ENCODE measurements at places on chromosomes 12 and 14.

GRCh38 chr12:96015672-96016071, 19.5 kb upstream of the HAL start:
- DNase-seq = peak; percentile 21

- no peak for DNase-seq
These were observed 59.9 kb downstream of the DUSP16 start for GRCh38 chr12:12502815-12503151.

GRCh38 chr12:132255642-132256041, 73.7 kb downstream of the GALNT9 start:
- DNase-seq = no peak

GRCh38 chr12:30706476-30706875, 10.8 kb upstream of the IPO8 start:
- DNase-seq = no peak

DNA sequence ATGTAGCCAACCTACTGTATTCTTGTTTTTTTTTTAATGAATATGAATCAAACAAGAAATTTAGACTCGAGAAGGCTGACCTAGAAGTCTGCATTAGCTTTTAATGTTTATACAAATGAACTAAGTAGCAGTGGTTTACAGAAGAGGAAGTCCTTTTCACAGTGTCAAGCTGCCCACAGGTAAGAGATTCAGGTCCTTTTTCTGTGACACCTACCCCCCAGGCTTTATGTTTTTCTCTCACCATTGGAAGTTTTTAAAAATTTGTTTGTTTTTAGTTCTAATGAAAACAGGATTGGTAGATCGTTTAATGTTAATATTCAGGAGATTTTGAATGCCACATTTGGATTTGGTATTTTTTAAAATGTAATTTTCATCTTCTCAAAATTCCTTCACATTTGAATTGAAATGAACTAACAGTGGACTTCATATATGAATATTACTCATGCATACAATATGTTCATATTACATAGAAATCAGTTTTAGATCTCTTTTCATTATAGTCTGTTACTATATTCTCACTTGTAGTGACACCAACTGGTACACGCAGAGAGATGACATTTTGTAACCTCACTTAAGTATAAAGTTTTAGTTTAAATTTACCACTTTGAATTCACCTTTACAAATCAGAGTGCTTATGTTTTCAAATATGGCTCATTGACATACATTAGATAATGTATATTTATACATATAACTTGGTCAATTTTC, 29.7 kb downstream of the ATF7IP start:
- DNase-seq = no peak

DNA sequence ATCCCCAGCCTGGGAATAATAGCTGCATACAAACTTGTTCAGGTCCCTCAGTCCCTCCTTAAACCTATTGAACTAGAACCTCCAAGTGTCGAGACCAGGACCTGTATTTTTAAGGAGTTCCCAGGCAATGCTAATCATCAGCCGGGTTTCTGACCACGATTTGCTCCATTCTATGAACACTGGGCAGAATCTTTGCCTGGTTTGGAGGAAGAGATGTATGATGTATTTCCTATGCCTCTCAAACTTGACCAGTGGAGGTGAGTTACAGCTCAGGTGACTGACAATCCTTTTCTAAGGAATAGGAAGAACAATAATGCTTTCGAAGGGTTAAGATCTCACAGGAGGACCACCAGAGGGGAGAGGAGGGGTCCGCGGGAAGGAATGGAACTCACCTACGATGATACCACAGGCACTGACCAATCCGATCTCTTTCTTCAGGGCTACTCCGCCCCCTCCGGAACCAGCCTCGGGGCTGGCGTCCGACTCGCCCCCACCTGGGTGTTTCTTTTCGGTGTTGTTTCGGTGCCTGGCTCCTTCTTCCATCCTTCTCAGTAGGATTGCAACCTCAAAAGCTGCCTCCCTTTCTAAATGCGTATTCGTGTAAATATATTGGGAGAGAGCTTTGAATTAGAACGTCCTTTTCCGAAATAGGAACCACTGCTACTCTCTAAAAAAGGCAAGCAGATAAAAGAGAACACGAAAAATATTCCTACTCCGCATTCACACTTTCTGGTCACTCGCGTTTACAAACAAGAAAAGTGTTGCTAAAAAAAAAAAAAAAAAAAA, 895 bp downstream of the SLC7A8 start:
- DNase-seq = peak; percentile 55

GRCh38 chr14:76547831-76548230, 171.9 kb downstream of the ESRRB start:
- no peak for DNase-seq

- DNase-seq = no peak
These were observed 25.1 kb downstream of the SENP1 start for GRCh38 chr12:48080821-48081220.

- peak; percentile 44 for DNase-seq
These were observed 541 bp downstream of the GOLT1B start for GRCh38 chr12:21502164-21502496.

DNA sequence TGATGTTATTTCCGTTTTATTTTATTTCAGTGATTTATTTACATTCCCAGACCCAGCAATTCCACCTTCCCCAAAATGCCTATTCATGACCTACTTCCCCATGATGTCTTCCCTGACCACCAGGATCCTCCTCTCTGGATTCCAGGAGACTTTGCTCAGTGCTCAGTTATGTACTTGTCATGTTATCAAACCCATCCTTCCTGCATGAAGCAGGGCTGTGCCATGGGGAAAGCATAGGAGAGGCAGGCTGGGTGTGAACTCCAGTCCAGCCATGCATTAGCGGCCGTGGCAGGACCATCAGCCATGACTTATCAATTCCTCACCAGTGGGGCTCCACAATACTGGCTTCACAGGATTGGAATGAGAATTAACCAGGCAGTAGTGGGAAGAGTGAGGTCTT, 57.8 kb downstream of the B4GALNT3 start:
- no peak for DNase-seq

DNA sequence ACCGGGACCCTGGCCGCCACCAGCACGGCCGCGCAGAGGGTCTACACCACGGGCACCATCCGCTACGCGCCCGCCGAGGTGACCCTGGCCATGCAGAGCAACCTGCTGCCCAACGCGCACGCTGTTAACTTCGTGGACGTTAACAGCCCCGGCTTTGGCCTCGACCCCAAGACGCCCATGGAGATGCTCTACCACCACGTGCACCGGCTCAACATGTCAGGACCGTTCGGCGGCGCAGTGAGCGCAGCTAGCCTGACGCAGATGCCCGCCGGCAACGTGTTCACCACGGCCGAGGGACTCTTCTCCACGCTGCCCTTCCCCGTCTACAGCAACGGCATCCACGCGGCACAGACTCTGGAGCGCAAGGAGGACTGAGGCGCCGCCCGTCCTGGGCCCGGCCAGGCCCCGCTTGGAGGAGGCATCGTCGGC, 150.1 kb downstream of the EGLN3 start:
- no peak for DNase-seq

- DNase-seq = no peak
These were observed 8.6 kb downstream of the SPRYD4 start for GRCh38 chr12:56476972-56477432.

GRCh38 chr14:104373055-104373854, 206.3 kb upstream of the C14orf180 start:
- no peak for DNase-seq

DNA sequence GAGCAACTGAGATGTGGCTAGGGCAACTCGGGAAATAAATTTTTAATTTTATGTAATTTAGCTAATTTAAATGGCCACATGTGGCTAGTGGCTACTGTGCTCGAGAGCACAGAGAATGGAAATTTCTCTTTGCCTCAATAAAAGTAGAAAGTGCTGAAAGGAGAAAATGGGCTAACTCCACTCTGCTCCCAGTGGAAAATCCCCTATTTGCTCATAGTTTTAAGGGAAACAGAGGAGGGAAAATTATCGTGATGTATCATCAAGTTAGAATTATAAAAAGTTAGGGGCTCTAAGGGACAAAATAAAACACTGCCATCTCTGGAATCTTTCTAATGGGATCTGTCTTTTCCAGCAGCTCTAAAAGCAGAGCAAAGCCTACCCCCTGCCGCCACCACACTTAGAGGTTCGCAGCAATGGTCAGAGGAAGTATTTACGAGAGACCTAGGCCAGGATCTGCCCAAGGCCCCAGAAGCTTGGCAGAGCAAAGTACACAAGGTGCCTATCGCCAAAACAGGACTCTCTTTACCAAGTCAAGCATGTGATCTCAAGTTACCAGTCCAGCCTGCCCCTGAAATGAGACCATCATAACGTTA, 220.7 kb downstream of the PPM1H start:
- DNase-seq = no peak

GRCh38 chr12:26748741-26749431, 84.1 kb downstream of the ITPR2 start:
- no peak for DNase-seq

DNA sequence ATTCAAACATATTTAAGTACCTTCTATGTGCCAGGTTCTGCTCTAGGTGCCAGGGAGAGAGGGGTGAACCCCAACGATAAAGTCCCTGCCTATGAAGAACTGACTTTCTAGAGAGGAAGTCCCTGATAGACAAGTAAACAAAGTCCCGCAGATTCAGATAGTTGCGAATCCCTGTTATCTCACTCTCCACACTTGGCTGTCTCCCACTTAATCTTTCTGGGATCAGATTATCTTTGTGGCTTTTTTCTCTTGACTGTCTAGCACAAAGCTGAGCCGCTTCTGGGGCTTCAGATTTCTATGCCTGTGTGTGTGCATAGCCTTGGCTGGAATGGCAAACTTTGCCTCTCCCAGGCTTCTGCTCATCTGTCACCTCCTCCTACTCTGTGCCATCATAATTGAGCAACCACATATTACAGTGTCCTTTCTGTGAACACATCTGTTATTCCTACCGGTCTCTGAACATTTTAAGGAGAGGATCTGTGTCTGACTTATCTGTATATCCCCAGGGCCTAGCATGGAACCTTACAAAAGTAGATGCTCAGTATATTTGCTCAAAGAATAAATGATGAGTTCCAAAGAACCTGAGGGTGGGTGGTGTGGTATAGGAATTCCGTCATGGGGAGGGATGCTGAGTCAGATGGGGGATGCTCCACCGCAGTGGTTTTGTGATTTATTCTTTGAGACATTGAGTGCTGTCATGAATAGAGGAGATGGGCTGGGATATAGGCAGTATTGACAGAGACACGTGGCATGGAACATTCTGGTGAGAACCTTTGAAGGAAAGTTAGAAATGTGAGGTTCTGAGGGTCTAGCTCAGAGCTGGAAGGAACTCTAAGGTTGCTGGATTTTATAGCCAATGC, 28.5 kb downstream of the RGS6 start:
- no peak for DNase-seq

- DNase-seq = no peak
These were observed 55.4 kb upstream of the GARIN2 start for GRCh38 chr14:67133595-67134441.

- no peak for DNase-seq
These were observed 779.9 kb upstream of the TMEM132C start for GRCh38 chr12:127487031-127487430.

GRCh38 chr14:76694106-76694505, 67.2 kb upstream of the VASH1 start:
- no peak for DNase-seq

DNA sequence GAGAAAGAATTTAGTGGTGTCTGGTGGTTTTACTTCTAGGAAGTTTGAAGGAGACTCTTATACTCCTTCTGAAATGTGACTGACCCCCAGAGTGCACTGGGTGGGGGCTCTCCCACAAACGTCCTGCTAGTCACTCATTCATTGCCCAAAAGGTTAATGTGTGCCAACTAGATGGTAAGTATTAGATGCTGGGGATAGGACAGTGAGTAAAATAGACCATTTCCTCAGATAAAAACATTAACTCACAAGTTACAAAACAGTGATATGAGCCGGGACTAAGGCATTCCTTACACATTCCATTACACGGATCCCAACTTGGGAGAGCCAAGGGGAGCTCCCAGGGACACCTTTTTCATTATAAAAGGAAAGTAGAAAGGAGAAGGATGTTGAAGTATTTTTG, 185.1 kb downstream of the ATXN7L3B start:
- no peak for DNase-seq

DNA sequence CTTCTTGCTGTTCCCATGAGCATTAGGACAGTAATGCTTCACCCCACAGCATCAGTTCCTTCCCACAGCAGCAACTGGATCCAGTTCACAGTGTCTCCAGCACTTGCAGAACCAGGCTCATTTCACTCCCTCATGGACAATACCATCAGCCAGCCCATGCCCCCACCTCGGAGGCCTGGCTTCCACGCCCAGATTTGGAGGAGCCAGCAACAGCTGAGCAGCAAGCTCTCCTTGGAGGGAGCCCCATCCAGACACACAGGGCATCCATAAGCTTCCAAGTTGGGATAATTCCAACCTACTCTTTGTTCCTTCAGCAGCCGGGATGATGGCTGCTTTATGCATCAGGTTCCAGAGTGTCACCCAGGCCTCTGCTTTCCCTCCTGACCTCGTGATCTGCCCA, 250.0 kb downstream of the GLT1D1 start:
- DNase-seq = no peak

DNA sequence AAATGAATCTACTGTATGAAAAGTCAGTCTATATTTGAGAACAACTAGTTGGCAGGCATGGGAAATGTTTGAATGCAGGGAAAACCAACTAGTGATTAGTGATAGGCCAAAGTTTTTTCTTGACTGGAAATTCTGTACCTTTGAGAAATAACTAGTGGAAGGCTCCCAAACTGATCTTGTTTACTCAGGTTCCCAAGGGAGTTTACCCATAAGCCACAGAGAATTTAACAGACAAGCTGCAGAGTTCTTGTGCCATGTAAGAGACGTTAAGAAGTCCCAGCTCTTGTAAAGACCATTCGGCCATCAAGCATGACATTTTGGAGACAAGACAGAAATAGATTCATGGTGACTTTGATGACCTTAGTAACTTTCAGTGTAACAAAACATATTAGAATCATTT, 1882.8 kb upstream of the SEL1L start:
- DNase-seq = no peak

DNA sequence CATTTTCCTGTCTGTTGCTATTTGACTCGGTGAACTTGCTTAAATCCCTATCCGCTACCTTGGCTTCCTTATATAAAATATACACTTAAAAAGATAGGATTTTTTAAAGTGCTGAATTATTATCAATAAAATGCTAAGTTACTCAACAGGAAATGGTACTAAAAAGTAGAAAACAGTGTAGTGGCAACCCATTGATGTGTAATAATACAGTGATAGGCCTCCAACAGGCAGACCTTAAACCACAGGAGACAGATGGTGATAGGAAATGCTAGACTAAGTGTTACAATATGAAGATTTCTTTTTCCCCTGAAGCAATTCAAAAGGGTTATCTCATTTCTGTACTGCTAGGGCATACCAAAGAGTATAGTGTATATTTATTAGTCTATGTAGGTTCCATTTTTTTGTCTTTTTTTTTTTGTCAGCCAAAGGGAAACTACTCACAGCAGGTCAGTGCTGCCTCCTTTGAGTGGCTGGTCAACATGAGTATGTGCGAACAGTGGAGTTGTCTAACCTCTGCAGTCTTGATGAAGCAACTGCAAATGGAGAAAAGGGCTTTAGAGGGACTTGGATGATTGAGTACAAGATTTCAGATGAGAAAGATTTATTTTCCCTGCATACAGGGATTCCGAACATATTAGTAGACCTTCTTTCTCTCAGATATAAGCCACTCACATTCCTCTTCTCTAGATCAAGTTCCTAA, 183.8 kb downstream of the ACSS3 start:
- DNase-seq = no peak
